ENCODE measurements at places on chromosomes 4 and X.

GRCh38 chr4:180650273-180650672 lies 1592.9 kb upstream of the TENM3 start:
- DNase-seq: no peak

DNA sequence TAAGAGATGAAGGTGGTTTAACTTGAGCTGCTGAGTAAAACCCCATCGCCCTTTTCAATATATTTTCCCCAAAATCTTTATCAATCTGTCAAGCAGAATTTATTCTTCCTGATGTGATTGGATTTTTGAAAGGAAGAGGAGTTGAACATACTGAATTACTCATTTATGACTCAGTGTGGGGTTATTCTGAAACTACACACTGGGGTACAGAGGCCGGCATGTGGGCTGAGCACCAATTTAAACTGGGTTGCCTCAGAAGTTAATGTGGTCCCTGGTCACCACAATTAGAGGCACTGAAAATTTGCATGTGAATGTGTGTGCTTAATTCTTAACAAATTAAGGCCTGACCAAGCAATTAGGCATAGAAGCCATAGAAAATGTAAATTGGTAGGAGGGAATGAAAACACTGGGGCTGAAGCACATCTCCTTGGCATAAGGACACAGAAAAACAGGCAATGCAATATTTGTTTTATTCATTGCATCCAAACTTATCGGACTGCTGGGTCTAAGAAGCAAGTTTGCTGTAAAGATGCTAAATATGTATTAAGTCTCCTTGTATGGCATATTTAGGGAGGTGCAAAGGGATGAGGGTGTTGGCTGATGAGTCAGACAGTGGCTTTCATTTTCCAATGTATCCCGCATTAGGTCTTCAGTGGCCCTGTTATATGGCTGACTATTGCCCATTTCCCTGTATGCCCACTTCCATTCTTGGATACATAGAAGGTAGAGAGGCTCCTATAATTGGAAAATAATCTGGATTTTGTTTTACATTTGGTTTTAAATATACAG lies 170.9 kb downstream of the IL15 start:
- no peak for DNase-seq

GRCh38 chrX:150088042-150088441 lies 149.8 kb upstream of the EOLA2 start:
- no peak for DNase-seq

DNA sequence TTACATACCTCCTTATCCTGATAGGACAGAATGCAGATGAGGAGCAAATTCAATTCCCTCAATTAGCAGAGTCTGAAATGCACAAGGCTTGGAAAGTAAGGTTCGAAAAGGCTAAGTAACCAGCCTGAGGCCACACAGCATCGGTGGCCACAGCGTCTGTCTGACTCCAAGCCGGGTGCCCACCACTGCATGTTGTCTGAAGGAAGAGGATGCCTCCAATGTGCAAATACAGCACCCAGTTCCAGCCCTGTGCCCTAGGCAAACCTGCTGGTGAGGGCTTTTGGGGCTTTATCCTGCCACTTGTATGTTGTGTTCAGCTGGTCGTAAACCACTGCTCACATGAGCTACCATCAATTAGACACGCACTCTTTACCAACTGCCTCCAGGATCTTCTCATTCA lies 48.6 kb upstream of the PPP2R2C start:
- DNase-seq: no peak

DNA sequence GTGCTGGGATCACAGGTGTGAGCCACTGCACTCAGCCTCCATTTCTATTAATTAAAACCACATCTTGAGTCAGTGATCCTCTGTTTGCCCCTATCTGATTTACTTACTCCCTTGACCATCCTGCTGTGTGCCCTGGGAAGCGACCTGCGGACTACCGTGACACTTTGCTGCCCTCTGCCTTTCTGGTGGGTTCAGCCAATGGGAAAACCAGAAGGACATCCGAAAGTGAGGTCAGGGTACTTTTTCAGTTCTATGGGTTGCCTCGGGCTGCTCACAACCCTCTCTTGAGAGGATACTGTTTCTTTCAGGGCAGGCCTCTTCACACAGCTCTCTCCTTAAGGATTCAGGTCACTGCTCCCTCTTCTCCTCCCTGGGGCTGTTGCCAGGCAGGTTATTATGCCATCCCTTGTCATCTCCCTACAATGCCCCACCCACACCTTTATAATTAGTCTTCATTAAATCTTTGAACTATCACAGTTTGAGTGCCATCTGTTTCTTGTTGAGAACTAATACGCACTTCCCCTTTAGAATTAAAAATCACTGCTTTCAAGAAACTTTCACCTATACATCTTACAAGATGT lies 21.4 kb downstream of the PLAC8 start:
- DNase-seq: no peak

DNA sequence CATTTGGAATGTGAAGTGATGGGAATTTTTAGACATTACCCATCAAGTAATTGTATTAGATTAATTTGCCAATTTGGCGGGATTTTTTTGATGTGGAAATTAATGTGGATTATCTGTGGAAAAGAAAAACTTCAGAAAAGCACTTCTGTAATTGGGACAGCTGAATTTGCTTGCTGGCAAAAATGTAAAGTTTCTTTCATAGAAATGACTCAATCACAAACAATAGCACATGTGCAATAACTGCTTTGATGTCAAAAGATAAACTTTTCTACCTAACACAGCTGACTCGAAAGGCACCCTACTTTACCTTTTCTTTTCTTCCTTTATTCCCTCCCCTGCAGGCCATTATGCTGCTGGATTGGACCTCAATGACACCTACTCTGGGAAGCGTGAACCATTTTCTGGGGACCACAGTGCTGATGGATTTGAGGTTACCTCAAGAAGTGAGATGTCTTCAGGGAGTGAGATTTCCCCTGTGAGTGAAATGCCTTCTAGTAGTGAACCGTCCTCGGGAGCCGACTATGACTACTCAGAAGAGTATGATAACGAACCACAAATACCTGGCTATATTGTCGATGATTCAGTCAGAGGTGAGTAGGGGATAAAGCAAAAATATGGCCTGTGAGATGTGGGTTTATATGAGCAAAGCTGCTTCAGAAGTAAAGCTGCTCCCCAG lies 1.4 kb downstream of the AREG start:
- DNase-seq: no peak

DNA sequence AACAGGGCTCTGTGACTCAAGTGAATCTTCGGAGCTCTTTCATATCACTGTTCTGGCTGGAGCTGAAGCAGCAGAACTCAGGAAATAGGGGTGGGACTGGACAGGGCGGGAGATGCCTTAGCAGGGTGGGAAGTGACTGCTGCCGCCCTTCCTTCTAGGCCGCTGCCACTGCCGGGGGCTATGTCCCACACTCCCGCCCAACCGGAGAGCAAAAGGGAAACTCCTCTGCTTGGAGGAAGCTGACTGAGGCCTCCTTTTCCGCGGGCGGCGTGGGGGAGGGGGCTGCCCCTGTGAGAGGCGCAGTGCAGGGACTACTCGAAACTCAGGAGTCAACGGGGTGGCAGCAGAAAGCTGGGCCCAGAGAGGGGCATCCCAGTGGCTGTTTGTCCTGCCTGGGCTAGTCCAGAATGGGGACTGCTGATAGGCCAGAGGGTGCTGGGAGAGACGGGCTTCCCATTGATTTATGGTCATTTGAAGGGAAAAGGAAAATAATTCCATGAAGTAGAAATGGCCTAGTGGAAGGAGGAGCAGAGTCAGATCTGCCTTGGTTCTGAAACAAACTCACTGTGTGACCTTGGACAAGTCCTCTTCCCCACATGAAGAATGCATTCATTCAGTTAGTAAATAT lies 36.9 kb downstream of the STARD8 start:
- no peak for DNase-seq

- DNase-seq: no peak
Observed at GRCh38 chr4:152206646-152207377, 329.1 kb downstream of the FBXW7 start.

- no peak for DNase-seq
Observed at GRCh38 chr4:88447371-88448095, 9.4 kb upstream of the HERC5 start.

DNA sequence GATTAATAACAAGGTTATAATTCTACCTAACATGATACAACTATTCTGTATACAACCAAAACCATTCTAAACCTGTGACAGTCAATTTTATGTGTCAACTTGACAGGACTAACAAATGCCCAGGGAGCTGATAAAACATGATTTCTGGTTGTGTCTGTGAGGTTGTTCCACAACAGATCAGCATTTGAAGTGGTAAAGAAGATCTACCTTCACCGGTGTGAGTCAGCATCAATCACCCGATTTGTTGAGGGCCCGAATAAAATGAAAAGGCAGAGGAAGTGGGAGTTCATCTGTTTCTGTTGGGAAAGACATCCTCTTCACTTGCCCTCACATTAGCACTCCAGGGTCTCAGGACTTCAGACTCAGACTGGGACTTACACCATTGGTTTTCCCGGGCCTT lies 187.9 kb downstream of the MAB21L2 start:
- no peak for DNase-seq

GRCh38 chr4:7862561-7863192 lies 77.0 kb downstream of the AFAP1 start:
- no peak for DNase-seq

DNA sequence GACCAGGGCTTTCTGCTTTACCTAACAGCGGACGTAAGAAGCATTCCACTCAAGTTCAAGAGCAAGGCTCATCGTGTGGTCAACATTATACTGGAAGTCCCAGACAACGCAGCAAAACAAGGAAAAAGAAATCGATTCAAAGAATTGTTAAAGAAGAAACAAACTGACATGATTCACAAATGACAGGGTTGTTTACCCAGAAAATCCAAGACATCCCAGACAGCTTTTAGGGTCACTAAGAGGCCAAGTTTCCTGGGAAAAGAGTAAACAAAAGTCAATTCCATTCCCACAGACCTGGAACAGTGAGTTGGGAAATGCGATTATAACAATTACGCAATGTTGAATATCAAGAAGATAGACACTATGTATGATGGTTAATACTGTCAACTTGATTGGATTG lies 21.5 kb upstream of the HTRA3 start:
- DNase-seq: no peak

GRCh38 chr4:15479089-15479912 lies 9.6 kb downstream of the CC2D2A start:
- DNase-seq: no peak

DNA sequence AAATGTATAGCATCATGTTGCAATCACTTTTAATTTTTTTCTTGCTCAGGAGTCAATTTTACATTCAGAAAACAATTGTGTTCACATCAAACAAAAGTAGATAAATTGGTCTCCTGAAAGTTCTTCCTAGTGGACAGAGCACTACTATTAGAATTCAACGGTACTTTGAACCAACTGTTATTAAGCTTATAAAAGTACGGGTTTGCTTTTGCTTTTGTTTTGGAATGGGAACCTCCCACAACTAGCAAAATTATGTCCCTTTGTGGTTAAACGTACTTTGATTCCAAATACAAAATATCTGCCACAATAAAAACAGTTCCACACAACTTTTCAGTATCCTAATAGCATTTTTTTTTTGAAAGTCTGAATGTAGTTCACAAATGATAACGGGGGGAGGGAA lies 8.6 kb upstream of the MAPK10 start:
- DNase-seq: no peak

- DNase-seq: no peak
Observed at GRCh38 chr4:88858752-88859151, 161.1 kb upstream of the NAP1L5 start.

DNA sequence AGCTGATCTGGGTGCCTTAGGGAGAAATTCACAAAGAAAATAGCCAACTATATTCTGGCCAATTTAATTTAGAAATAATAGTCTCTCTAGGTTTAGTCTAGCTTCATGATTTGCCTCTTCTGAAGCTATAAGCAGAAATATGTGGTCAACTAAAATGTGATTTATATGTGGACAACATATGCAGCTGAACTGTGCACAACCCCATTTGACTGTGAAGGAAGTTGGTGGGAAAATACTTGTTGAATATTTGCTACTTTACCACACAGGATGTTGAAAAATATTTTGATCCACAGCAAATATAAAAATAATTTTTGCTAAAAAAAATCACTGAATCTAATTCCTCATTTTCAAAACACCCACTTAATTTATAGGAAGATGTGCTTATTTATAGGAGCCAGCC lies 15.7 kb upstream of the RNF128 start:
- DNase-seq: no peak

- no peak for DNase-seq
Observed at GRCh38 chr4:135325264-135325663, 1123.7 kb upstream of the PABPC4L start.

GRCh38 chr4:48027653-48028052 lies 11.1 kb downstream of the NIPAL1 start:
- DNase-seq: no peak

DNA sequence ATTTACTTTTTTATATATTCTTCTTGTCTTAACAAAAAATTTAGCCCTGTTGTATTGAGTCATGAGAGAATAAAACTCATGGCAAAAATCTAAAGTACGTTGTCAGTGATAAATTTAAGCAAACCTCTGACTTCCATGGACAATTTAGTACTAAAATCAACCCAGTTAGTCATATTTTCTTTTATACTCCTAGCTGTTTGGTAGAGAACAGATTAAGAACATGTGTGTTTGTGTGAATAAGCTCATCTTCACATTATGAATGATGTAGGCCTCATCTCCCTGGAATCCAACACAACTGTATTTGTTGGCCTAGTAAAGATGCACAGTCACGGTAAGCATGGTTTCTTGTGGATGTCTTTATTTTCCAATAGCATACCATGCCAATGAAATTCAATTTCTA lies 40.8 kb upstream of the FAM47B start:
- no peak for DNase-seq

DNA sequence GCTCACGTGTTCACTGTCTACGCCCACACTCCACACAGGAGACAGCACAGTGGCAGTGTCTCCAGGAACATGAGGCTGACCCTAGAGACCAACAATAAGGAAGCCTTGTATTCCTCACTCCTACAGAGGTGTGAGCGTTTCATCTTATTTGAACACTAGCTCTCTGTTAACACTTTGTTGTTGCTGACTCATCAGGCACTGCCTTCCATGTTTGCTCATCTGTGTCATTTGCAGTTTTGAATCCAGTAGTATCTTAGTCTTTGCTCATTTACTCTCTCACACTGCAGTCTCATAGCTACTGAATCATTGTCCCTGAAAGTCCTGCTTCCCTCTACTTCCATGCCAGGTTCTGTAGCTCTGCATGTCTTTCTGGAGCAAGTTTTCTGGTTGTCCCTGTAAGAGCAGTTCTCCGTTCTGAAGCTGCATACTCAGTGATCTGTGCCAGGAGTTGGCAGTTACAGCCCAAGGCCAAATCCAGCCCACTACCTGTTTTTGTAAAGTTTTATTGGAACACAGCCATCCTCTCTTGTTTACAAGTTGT lies 80.3 kb upstream of the DCLK2 start:
- DNase-seq: no peak

DNA sequence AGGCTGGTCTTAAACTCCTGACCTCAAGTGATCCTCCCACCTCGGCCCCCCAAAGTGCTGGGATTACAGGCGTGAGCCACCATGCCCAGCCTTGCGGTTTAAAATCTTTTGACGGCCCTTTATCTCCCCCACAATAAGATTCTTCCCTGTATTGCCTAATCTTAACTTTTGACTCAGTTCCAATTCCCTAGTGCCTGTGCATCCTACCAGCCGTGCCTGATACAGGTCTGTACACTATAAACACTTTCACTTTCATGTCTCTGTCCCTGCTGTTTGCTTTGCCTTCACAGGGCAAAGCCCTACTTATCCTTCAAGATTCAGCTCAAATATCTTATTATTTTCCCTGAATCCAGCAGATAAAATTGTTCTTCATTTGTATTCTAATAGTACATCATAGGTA lies 74.6 kb downstream of the WDR44 start:
- DNase-seq: no peak

GRCh38 chr4:8790749-8791148 lies 80.9 kb downstream of the HMX1 start:
- no peak for DNase-seq

- DNase-seq: no peak
Observed at GRCh38 chrX:14872355-14872754, 514 bp downstream of the FANCB start.

GRCh38 chr4:88831031-88831430 lies 133.4 kb upstream of the NAP1L5 start:
- no peak for DNase-seq
